ENCODE measurements at places on chromosomes 12 and 14.

DNA sequence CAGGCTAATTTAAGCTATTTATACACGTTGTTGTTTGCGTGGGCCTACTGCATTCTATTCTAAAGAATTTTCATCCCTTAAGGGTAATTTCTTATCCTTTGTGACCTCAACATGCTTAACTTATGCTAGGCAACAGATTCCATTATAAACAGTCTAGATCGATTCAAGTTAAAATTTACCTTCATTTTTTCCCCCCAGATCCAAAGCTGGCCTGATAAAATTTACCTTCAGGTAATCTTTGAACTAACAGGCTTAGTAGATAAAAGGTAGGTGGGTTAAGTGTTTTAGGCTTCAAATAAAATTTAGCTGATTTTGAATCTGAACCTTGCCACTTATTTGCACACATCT is 389 bp upstream of the CCNB1IP1 start:
- no peak for DNase-seq

- DNase-seq, result no peak
Observed at GRCh38 chr12:56450241-56450640, 1.0 kb upstream of the TIMELESS start.

- DNase-seq, result no peak
Observed at GRCh38 chr14:94542811-94543440, 18.3 kb upstream of the SERPINA4 start.

- DNase-seq, result no peak
Observed at GRCh38 chr12:229441-230191, 15.7 kb upstream of the SLC6A12 start.

DNA sequence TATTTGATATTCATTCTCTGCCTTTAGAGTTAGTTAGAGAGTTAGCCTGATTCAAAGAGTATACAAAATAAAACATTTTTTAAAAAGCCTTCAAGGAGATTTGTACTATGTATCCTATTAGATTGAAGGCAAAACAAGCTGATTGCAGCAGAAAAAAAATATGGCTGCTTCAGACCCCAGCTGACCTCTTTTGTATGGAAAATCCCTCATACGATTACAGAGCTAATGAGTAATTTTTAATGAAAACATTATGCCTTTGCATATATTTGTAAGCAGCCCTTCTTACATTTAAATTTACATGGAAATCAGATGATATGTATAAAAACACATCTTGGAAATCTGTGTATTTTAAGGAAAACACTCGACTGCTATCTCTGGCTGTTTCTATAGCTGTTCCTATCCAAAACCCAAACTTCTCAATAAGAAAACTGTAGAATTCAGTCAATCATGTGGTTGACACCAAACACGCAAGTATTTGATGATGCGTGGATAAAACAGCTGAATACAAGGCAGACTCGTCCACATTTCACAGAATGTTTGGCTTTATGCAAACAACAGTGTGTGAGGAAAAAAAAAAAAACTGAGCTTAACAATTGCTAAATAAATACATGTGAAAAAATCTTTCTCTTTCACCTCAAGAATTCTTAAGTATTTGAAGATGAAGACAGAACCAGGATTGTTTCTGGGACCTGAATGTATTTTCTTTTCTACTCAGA is 275.3 kb downstream of the EGLN3 start:
- no peak for DNase-seq

DNA sequence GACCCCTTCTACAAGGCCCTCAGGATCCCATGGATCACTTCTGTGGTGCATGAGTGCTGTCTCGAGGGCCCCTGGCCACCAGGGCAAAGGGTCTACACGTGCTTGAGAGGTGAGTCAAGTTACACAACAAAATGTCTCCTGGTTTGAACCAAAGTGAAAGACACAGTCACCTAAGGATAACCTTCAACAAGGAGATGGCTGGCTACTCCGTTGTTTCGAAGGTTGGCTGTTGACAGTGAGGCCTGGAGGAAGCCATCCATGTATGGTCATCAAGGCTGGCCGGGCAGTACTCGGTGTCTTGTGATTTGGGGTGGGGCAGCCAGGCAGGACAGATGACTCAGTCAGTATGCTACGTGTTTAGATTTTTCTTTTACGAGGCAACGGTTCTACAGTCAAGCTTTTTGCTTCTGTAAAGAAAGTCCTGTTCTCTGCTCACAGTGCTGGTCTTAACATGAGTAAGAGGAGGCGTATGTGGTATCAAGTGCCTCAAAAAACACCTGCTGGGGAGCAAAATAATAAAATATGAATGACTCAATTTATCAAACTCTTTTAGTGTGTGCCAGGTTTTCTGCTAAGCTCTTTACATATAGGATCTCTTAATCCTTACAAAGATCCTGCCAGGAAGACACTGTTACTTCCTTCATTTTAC is 18.0 kb upstream of the NT5DC3 start:
- peak; percentile 35 for DNase-seq

DNA sequence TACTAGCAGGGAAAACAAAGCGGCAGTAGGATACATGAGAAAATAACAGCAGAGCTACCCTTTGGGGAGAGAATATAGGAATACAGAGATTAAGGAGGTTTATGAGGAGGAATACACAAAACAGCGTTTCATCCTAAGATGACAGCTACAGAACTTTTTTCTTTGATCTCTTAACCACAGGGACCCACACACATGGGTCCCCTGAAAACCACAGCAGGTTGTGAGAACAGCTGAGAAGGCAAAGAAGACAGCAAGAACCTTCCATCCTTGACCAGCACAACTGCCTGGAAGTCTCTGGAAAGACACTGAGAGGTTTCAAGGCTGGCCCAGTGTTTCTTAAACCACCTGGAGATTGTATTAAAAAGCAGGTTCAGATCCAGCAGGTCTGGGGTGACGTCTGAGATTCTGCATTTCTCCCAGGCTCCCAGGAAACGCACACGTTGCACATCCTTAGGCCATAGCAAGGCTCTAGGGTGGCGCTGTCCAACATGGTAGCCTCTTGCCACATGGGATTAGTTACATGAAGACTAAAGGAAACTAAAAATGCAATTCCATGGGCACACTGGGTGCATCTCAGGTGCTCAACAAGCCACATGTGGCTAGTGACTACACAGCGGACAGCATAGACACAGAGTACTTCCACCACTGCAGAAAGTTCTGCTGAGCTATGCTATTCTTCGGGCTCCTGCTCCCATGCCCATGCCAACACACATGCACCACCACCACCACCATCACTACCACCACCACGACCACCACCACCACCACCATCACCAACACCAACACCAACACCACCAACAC is 92.3 kb downstream of the FOXN3 start:
- no peak for DNase-seq

DNA sequence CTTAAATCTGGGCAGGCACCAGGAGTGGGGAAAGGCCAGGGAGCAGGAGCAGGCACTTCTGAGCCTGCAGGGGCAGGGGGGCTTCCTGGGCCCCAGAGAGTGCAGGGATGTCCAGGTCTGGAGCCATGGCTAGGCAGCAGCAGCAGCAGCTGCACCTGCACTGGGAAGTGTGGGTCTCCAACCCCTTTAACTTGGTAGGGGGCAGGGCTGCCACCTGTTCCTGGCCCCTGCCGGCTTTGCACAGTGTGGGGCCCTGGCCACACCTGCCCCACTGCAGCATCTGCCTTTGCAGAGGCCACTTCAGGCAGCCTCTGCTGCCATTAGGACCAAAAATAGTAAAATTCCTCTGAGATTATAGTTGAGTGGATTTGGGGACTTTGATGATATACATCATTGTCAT is 138.5 kb downstream of the SLC16A7 start:
- DNase-seq, result no peak

DNA sequence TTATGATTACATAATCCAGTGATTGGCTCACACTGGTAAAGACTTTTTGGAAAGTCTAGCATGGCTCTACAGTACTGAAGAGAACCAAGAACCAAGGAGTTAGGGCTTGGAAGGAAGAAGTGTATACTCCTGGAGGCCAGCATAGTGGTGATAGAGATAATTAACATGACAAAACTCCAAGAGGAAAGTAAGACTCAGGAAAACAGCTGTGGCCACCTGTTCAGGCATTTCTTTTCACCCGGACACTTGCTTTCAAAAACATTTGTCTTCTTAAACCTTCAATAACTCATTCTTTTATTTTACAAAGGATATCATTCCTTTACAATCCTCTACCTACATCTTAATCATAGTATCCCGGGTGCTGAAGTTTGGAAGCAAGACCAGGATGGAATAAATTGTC is 50.9 kb downstream of the KLHL28 start:
- peak; percentile 11 for DNase-seq

- DNase-seq, result no peak
Observed at GRCh38 chr14:52219488-52220084, 47.9 kb upstream of the PTGDR start.

- no peak for DNase-seq
Observed at GRCh38 chr12:47983541-47984115, 20.2 kb downstream of the TMEM106C start.

GRCh38 chr12:13981296-13981962 is at the start of gene GRIN2B:
TSS of gene GRIN2B (minus strand) at chr12:13981602. CDS start at chr12:13866208, 115,394 bp downstream.
- DNase-seq, result peak; percentile 53

- no peak for DNase-seq
Observed at GRCh38 chr14:61335671-61336275, 14.4 kb downstream of the PRKCH start.

DNA sequence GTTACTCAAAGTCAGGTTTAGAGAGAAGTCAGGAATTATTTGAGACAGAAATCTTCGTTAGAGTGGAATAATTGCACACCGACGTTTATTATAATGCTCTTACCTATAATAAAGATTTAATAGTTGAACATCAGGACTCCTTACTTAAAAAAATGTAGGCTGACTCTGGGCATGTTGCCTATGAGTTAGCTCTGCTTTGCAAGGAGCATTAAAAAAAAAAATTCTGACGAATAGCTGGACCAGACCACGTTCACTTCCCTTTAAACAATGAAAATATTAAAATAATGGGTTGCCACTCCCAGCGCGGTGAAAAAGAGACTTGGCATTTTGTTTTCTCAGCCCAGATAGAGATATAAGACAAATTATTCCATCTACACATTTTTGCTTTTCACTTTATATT is 574 bp upstream of the FANCM start:
- no peak for DNase-seq

- no peak for DNase-seq
Observed at GRCh38 chr12:26938701-26939062, 412 bp downstream of the FGFR1OP2 start.

GRCh38 chr12:70196811-70197281 is 46.4 kb upstream of the CNOT2 start:
- no peak for DNase-seq

DNA sequence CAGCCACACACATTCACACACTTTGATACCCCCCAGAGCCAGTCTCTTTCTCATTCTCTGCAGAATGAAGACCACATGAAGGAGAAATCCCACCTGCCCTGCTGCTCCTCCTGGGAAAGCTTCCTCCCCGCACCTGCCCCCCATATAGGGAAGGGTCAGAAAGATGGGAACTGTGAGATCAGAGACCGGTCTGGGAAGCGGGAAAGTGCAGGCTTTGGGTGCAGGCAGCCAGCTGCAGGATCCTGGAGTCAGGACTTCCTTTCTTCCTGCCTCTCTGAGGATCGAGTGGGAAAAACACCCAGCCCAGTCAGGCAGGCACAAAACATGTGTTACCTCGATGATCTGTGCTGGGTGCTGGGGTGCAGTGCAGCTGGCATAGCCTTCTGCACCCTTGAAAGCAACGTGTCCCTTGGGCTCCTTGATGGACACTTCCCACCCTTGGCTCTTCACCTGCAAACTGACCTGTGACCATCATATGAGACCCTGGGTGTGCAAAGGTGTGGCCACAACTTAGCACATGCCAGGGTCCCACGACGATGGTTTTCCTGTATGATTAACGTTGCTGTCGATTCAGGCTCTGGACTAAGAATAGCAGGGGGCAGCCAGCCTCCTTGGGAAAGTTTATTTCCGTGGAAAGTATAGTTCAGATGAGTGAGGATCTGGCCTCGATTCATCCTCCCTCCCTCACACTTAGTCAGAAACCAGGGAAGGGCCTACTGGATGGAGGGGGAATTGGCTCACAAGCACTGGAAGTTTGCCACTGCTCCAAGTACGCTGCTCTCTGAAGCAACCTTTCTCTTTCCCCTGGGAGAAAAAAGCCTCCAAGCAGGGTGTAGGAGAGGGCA is 105.4 kb upstream of the MED13L start:
- DNase-seq, result no peak

DNA sequence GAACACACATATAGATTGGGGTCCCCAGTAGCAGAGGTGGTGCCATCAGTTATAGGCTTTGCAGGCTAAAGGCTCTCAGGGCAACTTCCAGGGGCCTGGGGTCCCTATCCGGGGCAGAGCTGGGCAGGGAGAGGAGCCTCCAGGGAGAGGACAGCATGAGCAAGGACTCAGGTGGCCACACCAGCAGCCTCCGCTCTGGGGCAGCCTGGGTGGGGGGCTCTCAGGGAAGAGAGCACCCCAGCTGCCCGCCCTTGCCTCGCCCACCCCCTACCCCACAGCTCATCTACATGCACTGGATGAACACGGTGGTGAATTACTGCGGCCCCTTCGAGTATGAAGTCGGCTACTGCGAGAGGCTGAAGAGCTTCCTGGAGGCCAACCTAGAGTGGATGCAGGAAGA is 14.0 kb downstream of the PLBD2 start:
- no peak for DNase-seq

DNA sequence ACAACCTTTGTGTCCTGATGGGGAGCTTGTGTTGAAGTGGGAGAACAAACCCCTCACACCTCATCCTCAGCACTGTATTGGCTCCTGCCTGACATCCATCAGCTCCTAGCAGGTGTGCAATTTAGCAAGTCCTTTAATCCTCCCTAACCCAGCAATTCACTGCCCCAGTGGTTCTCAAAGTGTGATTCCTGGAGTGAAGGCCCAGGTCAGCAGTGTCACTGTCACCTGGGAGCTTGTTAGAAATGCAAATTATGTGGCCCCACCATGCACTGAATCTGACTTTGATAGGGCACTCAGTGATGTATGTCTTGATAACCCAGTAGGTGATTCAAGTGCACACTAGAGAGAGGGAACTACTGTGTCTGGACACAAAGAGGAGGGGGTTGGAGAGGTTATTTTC is 133.6 kb downstream of the FGD4 start:
- no peak for DNase-seq

GRCh38 chr14:67778792-67779191 is 37.6 kb downstream of the ZFYVE26 start:
- DNase-seq, result no peak

DNA sequence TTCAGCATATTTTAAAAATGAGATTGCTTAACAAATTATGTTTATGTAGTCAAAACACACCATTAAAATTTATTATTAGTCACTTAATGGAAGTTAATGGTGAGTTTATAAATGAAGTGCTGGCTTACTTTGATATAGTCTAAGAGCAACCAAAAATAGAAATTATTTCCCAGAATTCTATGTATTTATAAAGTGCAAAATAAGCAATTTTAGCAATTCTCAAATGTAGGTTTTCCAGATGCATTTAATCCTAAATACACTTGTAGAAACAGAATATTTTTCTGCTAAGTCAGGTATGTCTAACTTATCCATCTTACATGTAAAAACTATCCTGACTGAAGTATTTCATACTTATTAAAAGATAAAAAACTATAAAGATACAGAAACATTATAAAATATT is 11.2 kb downstream of the LMO3 start:
- DNase-seq, result no peak

- no peak for DNase-seq
Observed at GRCh38 chr12:977156-977555, 13.9 kb upstream of the ERC1 start.

- DNase-seq, result no peak
Observed at GRCh38 chr12:98769068-98769467, 124.0 kb downstream of the APAF1 start.

- no peak for DNase-seq
Observed at GRCh38 chr12:89762498-89763170, 54.0 kb upstream of the ATP2B1 start.

GRCh38 chr12:16675438-16675837 is 69.5 kb upstream of the LMO3 start:
- no peak for DNase-seq
